ENCODE measurements at places on chromosomes 1 and 21.

DNA sequence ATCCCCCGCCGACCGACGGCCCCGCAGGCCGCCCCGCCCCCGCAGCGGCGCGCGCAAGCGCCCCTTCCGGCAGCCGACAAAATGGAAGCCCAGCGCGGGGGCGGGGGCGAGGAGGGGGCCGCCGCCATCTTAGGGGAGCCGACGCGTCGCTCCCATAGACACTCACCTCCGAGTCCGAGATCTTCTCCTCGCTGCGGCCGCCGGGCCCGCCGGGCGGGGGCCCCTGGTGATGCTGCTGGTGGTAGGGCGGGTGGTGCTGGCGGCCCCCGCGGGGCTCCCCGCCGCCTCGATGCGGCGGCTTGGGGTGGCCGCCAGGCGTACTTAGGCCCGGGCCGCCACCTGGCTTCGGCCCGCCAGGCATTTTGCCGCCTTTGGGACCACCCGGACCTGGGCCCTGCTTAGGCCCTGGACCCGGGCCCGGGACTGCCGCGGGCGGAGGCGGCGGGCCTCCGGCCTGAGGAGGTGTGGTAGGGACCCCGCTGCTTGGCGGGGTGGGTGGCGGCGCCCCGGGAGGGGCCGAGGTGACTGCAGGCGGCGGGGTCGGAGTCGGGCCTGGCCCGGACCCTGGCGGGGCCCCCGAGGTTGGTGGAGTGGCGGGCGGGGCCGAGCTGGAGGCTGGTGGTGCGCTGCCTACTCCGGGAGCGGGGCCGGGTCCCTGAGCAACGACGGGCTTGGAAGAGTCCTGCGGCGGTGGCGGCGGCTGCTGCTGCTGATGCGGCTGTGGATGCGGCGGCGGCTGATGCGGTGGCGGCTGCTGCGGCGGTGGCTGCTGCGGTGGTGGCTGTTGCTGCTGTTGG, 691 bp downstream of the SFPQ start:
- peak; percentile 89 for DNase-seq

GRCh38 chr1:108107658-108108057, 92.5 kb downstream of the SLC25A24 start:
- no peak for DNase-seq

DNA sequence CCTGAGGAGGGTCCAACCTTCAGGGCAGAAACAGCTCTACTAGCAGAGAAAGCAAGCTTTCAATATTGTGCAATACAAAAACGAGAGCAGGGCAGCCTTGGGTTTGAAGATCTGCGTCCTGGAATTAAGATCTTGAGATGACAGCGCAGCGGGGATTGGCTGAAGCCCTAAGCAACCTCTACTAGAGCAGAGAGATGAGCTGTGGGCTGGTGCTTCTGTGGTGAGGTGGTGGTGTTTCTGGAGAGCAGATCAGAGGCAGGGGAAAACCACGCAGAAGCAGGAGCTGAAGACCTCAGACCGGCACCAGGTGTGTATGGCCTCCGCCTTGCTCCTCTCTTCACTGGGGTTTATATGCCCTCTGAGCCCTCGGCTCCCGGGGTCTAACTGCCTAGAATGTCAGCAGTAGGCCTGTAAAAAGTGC, 12.5 kb downstream of the TRAF3IP3 start:
- peak; percentile 83 for DNase-seq

DNA sequence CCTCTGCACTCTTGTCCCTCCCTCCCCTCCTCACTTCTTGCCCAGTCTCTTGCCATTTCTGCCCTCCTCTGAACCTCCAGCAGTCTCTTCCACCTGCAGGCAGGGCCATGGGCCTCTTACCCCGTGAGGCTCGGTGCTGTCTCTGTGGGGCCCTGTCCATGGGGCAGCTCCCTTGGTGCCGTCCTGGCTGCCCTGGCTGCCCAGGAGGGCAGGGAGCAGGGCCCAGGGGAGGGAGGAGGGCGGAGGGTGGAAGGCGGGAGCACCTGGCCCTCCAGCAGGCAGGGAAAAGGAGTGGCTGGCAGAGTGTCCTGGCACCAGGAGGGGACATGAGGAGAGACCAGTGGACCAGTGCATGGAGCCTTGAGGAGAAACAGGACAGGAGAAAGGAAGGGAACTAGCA, at the start of gene RORC:
Gene RORC, minus strand, starts transcription at position 198 of the 400 bp plus-strand sequence. Its CDS starts 38 bp downstream, at position 160.
- no peak for DNase-seq

DNA sequence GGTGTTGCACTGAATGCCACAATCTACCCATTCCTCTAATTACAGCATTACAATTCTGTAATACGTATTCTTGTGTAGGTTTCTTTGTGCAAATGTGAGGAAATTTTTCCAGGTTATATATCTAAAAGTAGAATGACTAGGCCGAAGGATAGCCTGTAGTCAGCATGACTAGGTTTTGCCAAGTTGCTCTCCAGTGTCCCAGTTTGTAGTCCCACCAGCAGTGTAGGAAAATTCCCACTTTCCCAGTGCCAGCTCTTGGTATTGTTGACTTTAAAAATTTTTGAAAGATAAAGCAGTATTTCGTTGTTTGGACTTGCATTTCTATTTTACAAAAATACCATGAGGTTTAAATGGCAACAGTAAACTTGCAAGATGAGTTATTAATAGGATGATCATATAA, 3.0 kb downstream of the PARK7 start:
- DNase-seq, result no peak

GRCh38 chr1:170853302-170853701, 82.0 kb upstream of the MROH9 start:
- DNase-seq, result peak; percentile 35
